HepG2 (cell line): ENCODE measurements at places on chromosomes 16 and 17.

DNA sequence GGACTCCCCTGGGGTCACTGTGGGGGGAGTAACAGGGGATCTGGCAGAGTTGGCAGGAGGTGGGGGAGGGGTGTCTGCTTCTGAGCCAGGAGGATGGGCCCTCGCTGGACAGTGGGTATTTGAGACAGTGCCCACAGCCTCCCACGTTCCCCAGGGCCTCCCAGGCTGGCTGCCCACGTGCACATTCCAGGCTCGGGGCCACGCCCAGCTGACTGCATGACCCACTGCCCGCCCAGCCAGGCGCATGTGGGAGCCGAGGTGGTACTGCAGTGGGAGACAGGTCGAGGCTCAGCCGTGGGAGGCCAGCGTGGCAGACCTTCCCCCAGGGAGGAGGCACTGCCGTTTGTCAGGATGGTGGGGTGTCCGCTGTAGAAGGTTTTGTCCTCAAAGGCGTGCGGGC is 38.8 kb downstream of the BAHCC1 start:
- no peaks in the 10 kb centered on the region for H3K36me3 ChIP-seq
- no peak for DNase-seq
- H3K27ac ChIP-seq: no peak overlapping the region
- H3K27me3 ChIP-seq: no peaks in the 10 kb centered on the region
- H3K4me3 ChIP-seq: no peak overlapping the region
- no peaks in the 10 kb centered on the region for H3K4me1 ChIP-seq

GRCh38 chr16:88703486-88704309 is 2.5 kb downstream of the RNF166 start:
- peaks cover 3% of the 10 kb centered on the region; the same call in 1 of the 3 replicates for H3K27me3 ChIP-seq
- H3K36me3 ChIP-seq: no peaks in the 10 kb centered on the region; the same call in 2 of the 3 replicates
- H3K4me3 ChIP-seq: no peak overlapping the region
- no peak for DNase-seq
- no peak overlapping the region for H3K27ac ChIP-seq
- H3K4me1 ChIP-seq: peaks cover 74% of the 10 kb centered on the region

GRCh38 chr16:46620266-46621005 is 743 bp downstream of the SHCBP1 start:
- peak overlapping the region; percentile 58 for H3K27ac ChIP-seq
- no peak for DNase-seq
- no peaks in the 10 kb centered on the region for H3K27me3 ChIP-seq
- H3K4me1 ChIP-seq: peaks cover 22% of the 10 kb centered on the region

DNA sequence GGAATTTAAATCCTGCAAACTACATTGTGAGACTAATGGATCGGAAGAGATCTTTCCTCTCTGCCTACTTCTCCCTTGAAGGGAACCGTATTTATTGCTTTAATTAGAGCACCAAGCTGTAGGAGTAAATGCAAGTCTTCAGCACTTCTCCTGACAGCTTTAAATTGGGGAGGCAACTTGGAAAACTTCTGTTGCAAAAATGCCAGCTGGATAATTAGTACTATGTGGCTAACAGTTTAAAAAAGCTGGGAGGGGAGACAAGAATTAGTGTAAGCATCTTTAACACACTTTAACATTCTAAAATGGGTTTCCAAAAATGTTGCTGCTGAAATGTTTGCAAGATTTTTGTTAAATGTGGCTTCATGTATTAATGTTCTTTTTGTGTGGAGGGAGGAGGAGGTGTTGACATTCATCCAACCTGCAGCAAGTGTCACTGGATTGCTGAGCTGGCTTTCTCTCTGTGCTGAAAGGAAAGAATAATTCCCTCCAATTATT is 108.5 kb downstream of the PCTP start:
- no peaks in the 10 kb centered on the region for H3K36me3 ChIP-seq
- no peaks in the 10 kb centered on the region for H3K4me1 ChIP-seq
- H3K27me3 ChIP-seq: no peaks in the 10 kb centered on the region
- no peak for DNase-seq
- H3K27ac ChIP-seq: no peak overlapping the region

DNA sequence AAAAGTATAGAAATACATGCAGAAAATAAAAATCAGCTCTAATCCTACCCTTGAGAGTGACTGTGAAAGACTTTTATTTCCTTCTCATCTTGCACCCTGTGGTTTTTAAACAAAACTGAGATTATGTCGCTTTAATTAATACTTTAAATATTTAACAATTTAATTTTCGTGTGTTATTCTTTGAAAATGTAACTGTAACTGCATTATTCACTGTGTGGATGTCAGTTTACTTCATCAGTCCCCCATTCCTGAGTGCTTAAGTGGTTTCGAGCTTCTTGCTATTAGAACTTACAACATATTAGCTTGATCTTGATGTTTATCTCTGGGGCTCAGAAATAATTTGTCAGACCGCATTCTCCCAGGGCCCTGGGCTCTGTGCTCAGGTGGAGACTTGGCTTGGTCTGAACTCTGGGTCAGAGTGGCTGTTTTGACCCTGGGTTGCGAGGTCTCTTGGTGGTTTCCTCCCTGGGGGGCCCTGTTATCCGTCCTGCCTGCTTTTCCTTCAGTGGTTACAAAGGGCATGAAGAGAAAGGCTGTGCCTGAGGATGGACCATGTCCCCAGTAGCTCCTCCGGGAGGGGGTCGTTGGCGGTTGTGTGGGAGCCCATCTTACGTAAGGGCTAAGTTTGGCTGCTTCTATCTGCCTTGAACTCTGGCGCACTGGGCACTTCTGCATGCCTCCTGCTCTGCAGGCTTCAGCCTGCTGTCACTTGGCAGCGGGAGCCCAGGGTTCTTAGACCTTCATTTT is 25.7 kb downstream of the AKAP1 start:
- no peak overlapping the region for H3K27ac ChIP-seq
- no peaks in the 10 kb centered on the region for H3K27me3 ChIP-seq
- DNase-seq: no peak

DNA sequence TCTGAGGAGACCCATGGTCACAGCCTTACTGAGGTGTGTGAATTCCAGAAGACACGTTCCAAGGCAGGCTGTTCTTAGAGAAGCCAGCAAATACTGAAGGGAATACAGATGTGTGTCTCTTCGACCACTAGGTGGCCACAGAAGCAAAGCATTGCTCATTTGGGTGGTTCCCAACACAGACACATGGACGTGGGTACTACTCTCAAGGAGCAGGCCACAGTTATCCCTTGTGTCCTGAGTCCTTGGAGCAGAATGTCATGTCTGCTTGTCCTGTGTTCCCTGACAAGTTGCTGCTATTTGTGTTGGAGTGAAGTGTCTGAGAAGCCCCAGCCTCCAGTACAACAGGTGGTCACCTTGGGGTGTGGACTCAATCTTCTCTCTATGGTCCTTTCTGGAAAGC is 30.3 kb downstream of the HMOX2 start:
- DNase-seq: peak; percentile 59
- H3K4me3 ChIP-seq: no peak overlapping the region
- no peaks in the 10 kb centered on the region for H3K27me3 ChIP-seq
- H3K36me3 ChIP-seq: peaks cover 18% of the 10 kb centered on the region
- H3K4me1 ChIP-seq: peaks cover 7% of the 10 kb centered on the region

DNA sequence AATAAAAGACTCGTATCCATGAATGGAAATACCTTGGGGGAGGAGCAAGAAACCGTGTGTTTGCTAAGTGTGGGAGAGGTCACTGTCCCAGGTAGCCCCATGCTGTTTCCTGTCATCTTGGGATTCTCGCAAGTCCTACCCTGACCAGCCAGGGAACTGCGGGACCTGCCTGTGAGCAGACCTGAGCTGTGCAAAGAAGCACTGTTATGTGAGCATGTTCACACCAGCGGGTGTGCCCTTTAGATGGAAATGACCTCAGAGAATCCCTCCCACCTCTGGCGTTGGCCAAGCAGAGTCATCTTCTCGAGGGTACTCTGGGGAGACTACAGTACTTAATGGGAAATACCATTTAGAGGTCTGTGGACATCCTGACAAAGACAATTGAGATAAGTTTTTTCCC is 127.0 kb upstream of the MON1B start:
- no peak overlapping the region for H3K4me3 ChIP-seq
- H3K27ac ChIP-seq: no peak overlapping the region
- H3K4me1 ChIP-seq: no peaks in the 10 kb centered on the region
- H3K36me3 ChIP-seq: no peaks in the 10 kb centered on the region

GRCh38 chr17:65698381-65699061 is 137.1 kb upstream of the AXIN2 start:
- H3K4me1 ChIP-seq: peaks cover 42% of the 10 kb centered on the region
- no peak overlapping the region for H3K4me3 ChIP-seq
- peak overlapping the region; percentile 18 for H3K27ac ChIP-seq
- no peaks in the 10 kb centered on the region for H3K36me3 ChIP-seq
- peak; percentile 71 for DNase-seq

GRCh38 chr17:10051112-10051511 is 146.0 kb upstream of the RCVRN start:
- H3K36me3 ChIP-seq: no peaks in the 10 kb centered on the region
- peaks cover 7% of the 10 kb centered on the region for H3K27me3 ChIP-seq
- peaks cover 18% of the 10 kb centered on the region for H3K4me1 ChIP-seq
- no peak overlapping the region for H3K4me3 ChIP-seq

- DNase-seq: peak; percentile 92
- H3K36me3 ChIP-seq: peaks cover 6% of the 10 kb centered on the region
- no peaks in the 10 kb centered on the region for H3K27me3 ChIP-seq
- peaks cover 56% of the 10 kb centered on the region for H3K4me1 ChIP-seq
Measured at GRCh38 chr16:70746040-70746707, 54.8 kb downstream of the VAC14 start.

DNA sequence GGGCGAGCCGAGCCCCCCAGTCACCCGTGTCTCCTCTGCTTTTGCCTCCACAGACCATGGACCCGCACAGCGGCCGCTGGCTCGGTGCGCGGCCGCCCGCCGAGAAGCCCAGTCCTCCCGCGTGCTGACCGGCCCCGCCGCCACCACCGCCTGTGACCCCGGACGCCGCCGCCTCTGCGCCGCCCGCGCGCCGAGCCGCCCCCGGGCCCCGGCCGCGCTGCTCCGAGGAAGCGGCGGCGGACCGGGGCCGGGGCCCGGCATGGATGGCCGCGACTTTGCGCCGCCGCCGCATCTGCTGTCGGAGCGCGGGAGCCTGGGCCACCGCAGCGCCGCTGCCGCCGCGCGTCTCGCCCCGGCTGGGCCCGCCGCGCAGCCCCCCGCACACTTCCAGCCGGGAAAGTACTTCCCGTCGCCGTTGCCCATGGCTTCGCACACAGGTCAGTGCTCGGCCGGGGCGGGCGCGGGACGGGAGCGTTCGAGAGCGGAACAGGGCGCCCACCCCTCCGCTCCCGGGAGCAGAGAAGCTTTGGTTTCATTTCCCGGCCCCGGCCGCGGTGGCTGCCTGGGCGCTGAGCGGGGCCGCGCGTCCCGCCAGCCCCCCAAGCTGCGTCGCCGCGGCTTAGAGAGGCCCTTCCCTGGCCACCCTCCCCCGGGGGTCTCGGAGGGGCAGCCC is 4.4 kb downstream of the BAHCC1 start:
- H3K27ac ChIP-seq: peak overlapping the region; percentile 45
- peaks cover 3% of the 10 kb centered on the region; the same call in 1 of the 2 replicates for H3K27me3 ChIP-seq
- no peaks in the 10 kb centered on the region for H3K36me3 ChIP-seq
- no peak for DNase-seq
- peaks cover 70% of the 10 kb centered on the region for H3K4me1 ChIP-seq
- peak overlapping the region; percentile 72 for H3K4me3 ChIP-seq

GRCh38 chr17:1169221-1169928 is 10.4 kb downstream of the ABR start:
- no peak overlapping the region for H3K4me3 ChIP-seq
- H3K4me1 ChIP-seq: no peaks in the 10 kb centered on the region
- H3K27me3 ChIP-seq: peaks cover 74% of the 10 kb centered on the region
- no peaks in the 10 kb centered on the region for H3K36me3 ChIP-seq

- no peak overlapping the region for H3K4me3 ChIP-seq
- no peaks in the 10 kb centered on the region for H3K36me3 ChIP-seq
- peak; percentile 21 for DNase-seq
Measured at GRCh38 chr17:73646409-73647300, 2.4 kb upstream of the SDK2 start.

- H3K4me1 ChIP-seq: no peaks in the 10 kb centered on the region
- no peak overlapping the region for H3K27ac ChIP-seq
- H3K27me3 ChIP-seq: peaks cover 2% of the 10 kb centered on the region; the same call in 1 of the 2 replicates
- no peak for DNase-seq
Measured at GRCh38 chr16:80802138-80802537, 2.3 kb downstream of the CDYL2 start.

DNA sequence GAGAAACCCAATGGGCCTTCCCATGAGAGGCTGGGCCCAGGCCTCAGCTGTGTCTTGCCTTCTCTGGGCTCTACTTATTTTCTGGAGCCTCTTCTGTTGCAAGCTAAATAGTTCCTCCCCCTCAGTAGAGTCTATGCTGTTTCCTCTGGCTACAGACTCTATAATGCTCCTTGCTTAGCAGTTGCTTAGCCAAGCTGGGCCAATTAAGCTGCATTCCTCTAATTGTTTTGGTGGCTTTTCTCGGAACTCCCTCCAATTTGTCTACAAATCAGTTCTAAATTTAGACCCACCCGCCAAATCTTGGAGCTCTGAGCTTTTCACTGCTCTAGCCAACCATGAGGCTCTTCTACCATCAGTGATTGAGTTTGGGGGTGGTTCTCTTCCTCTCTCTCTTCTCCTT is 302.7 kb upstream of the ASIC2 start:
- H3K4me3 ChIP-seq: no peak overlapping the region
- no peak overlapping the region for H3K27ac ChIP-seq
- H3K27me3 ChIP-seq: no peaks in the 10 kb centered on the region; the same call in 1 of the 2 replicates
- H3K36me3 ChIP-seq: no peaks in the 10 kb centered on the region
- no peaks in the 10 kb centered on the region for H3K4me1 ChIP-seq

DNA sequence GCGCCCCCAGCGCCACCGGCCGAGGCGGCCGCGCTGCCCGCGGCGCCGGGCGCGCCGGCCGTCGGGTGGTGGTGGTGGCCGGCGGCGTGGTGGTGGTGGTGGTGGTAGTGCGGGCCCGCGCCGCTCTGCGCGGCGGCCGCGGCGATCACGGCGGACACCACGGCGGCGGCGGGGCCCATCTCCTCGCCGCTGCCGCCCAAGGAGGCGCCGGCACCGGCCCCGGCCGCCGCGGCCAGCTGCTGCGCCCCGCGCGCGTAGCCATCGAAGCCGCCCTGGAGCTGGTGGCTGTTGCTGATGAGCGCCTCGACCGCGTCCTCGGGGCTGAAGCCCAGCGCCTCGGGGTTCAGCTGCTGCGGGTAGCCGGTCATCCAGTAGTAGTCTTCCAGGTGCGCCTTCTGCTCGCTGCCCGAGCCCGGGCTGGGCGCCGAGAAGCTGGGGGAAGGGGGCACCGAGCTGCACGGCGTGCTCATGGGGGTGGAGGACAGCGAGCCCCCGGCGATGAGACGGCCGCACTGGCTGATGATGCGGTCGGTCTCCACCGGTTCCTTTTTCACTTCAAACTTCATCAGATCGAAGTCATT is 1.2 kb downstream of the MAF start:
- peaks cover 9% of the 10 kb centered on the region for H3K27me3 ChIP-seq
- no peak overlapping the region for H3K27ac ChIP-seq
- no peak for DNase-seq
- H3K4me1 ChIP-seq: peaks cover 28% of the 10 kb centered on the region

GRCh38 chr17:66165537-66166123 is 26.3 kb downstream of the CEP112 start:
- no peak overlapping the region for H3K4me3 ChIP-seq
- H3K4me1 ChIP-seq: no peaks in the 10 kb centered on the region
- no peaks in the 10 kb centered on the region for H3K36me3 ChIP-seq
- DNase-seq: peak; percentile 67
- no peak overlapping the region for H3K27ac ChIP-seq
